ENCODE measurements at places on chromosomes 7 and 10.
A peak's percentile ranks its signal among the peaks of the same experiment; 100 is the strongest.

GRCh38 chr7:630539-630938 is 96.0 kb upstream of the DNAAF5 start:
- no peak for DNase-seq

DNA sequence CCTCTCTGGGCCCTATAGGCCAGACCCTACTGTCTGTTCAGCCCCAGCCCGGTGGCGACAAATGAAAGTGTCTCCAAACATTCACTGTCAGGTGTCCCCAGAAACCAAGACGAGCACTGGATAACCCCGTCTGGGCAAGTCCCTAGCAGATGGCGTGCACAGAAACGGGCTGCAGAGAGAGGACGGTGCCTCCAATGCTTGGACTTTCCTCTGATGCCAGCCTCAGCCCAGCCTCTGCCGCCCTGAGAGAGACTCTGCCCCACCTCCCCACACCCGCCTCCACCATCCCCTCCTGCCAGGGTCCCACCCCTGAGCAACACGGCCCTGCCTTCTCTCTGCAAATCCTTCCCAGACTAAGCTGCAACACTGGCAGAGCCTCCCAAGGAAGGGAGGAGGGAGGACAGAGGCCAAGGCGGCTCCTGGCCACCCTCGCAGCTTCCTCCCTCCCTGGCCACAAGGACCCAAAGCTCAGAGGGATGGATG is 7.4 kb upstream of the LFNG start:
- no peak for DNase-seq

- peak; percentile 61 for DNase-seq
Observed at GRCh38 chr7:13279854-13280435, 592.5 kb downstream of the ARL4A start.

- DNase-seq = no peak
Observed at GRCh38 chr10:128400564-128400963, 274.3 kb upstream of the MKI67 start.

GRCh38 chr10:90674928-90675327 is 182.9 kb downstream of the HTR7 start:
- no peak for DNase-seq

- no peak for DNase-seq
Observed at GRCh38 chr10:112519133-112519761, 72.2 kb downstream of the VTI1A start.

DNA sequence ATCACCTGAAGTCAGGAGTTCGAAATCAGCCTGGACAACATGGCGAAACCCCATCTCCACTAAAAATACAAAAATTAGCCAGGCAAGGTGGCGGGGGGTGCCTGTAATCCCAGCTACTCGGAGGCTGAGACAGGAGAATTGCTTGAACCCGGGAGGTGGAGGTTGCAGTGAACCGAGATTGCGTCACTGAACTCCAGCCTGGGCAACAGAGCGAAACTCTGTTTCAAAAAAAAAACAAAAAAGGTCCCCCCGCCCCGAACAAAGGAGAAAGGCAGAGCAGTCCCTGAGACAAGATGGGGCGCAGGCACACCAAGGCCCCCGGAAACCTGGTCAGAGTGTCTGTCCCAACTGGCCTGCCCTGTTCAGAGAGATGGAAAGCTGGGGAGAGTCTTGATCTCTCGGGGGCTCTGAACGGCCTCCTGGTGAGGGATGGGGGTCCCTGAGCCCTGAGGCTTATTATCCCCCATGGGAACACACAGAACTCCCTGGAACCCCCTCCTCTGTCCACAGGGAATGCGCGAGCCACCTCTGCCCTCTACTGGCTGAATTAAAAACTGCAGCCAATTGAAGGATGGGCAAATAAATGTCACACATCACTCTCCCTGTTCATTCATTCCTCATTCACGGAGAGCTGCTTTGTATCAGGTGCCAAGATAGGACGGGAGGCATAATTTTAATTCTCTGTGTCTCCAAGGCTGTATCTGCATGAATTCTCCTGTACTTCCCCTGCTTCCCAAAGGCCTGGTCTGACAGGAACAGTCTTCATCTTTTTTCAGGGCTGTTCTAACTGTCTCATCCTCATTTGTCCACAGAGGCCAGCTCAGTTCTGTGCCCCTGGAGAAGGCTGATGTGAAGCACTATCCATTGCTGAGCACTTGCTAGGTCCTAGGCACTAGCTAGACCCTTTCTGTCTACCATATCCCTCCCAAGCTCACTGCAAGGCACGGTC is 28.9 kb downstream of the MAT1A start:
- DNase-seq = no peak

DNA sequence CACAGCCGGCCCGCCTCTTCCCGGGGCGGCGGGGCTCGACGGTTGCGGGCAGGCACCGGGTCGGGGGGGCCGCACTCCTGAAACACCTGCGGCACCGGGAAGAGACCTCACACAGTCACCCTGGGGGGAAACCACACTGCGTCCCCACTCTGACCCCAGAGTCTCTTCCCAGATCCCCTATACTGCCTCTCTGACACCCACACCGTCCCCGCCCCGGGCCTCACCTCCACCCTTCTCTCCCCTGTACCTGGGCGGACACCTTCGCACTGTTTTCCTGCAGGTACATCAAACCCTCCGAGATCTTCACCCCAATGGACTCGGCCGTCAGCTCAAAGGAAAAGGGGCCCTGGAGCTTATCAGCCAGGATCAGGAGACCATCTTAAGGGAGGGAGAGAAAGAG is 3.4 kb upstream of the GAL3ST4 start:
- no peak for DNase-seq

- DNase-seq = no peak
Observed at GRCh38 chr10:24701447-24701846, 22.2 kb downstream of the ARHGAP21 start.

DNA sequence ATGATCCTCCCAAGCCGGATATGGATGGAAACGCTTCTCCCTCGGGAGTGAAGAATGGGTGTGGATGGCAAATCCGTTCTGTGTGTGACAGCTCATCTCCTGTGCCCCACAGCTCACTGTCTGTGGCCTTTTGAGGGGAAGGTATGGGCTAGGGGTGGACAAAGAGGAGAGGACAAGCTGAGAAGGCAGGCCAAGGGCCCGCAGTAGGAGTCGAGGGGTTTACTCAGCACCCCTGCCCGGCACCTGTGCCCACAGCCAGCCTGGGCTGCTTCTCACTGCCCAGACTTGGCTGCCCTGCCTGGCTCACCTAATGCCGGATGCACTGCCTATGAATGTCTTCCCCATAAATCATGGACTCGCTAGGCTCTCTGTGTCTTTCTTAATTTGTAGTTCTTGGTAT is 503.8 kb downstream of the TCERG1L start:
- DNase-seq = no peak

- DNase-seq = no peak
Observed at GRCh38 chr7:90777041-90777440, 180.9 kb downstream of the CDK14 start.

All from NCI-H1417 treated with DMSO at 0.1 percent for 48 hours (cell line).